ENCODE measurements at places on chromosomes 3 and 15.
A peak's percentile ranks its signal among the peaks of the same experiment; 100 is the strongest.

GRCh38 chr3:21665444-21666100 is 85.4 kb downstream of the ZNF385D start:
- DNase-seq: no peak

DNA sequence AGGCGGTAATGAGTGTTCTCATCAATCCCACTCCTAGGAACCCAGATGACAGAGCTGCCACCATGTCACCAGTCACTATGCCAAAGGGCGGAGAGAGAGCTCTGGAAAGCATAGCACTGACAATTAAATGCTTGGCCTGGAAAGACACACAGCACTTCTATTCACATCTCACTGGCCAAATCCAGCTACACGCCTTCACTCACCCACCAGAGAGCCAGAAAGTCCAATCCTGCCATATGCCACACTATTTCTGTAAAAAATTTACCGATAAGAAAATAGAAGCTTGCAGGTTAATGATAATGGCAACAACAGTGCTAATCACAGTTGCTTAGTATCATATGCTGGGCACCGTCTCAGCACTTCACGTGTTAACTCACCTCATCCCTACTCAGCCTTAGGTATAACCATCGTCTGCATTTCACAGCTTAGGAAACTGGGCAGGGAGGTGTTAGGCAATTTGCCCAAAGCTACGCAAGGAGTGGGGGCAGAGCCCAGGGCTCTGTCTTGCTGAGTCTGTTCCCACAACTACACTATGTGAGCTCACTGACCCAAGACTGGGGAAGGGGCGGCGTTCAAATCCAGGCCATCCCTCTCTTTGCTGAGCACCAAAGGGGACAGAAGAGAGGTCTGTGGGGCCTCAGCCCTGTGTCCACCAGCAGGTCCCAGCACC is 16.5 kb downstream of the KLHL25 start:
- DNase-seq: no peak

DNA sequence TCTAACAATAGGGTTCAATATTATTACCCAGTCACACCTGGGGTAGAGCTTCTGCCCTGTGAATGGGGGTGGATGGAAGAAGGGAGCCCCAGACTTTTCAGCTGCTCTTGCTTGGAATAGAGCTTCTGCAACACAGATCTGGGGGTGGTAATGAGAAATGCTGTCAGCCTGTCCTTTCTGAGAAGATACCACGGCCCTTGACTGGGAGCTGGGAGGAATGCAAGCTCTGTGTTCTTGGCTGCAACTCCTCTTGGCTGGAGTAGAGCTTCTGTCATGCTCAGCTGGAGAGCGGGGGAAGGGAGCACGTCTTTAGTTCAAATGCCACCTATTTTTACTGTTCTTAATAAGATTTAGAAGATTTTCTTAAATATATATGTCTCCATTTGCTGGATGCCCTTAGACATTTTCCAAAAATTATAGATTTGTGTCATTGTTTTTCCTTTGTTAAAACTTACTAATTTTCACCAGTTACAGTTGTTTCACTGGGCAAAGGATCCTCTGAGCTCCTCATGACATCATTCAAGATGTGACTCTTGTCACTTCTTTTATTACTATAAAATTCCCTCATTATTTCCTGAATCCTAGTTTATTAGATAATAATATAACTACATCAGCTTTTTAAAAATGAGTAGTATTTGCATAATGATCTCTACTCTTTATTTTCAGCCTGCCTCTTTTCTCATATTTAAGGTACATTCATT is 180.0 kb upstream of the TGFBR2 start:
- no peak for DNase-seq

GRCh38 chr15:56653787-56654186 is 79.5 kb downstream of the ZNF280D start:
- DNase-seq: no peak

DNA sequence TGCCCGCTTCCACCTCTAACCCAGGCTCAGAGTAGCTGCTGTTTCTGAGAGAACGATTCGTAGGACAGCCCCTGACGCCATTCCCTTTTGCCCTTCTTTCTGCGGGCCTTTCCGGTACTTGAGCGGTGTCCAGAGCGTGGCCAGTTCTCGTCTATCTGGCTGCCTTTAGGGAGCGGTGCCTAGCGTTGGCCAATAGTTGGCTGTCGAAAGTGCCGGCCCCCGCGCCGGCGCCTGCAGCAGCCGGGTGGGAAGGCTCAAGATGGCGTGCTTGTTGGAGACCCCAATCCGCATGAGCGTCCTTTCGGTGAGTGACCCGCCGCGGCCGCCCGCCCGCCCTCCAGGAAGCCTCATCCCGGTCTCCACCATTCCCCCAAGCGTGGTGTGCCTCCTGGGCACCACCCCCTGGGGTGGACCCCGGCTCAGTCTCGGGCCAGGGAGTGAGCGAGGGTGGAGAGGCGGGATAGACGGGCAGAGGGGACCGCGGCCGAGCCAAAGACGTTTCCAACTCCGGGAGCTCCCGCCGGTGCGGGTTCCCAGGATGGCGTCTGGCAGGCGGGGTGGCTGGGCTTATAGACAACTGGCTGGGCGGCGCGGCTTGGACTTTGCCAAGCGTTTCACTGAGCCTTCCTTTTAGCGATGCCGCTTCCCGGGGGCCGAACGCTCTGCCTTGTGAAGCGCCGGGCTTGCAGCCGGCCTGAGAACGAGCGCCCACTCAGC is at the start of gene ARMC8:
Gene ARMC8 (plus strand): TSS at position 6 of the 717 bp plus-strand sequence. CDS start 254 bp downstream, at position 260.
- peak; percentile 68 for DNase-seq

DNA sequence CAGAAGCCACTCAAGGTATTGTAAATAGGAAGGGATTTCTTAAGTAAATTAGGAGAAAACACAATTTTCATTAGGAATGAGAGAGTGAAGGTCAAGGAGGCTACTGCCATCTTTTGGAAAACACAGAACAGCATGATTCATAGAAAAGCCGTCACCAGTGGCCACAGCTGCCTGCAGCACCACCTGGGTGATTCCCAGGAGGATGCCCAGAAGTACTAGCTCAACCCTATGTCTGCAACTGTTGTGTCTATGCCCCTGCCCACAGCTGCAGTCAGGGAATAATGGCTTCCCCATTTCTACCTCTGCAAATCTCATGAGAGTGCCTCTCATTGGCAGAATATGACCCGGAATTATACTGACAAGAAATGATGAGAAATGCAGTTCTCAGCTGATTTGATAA is 300.0 kb downstream of the IGSF11 start:
- no peak for DNase-seq
